ENCODE measurements at places on chromosomes 7 and 10. TPM values are rescaled to one million over a fixed set of nuclear protein-coding genes. Genes with fewer than 3 reads are reported as not detected.

Gene SORBS1
- 5.0 TPM for total RNA-seq

Gene OR6V1
- not detected for total RNA-seq

GRCh38 chr7:44847920-44848634 is at the start of gene H2AZ2:
H2AZ2 (minus strand) TSS chr7:44848087; CDS start chr7:44847971, 116 bp downstream.
- peaks cover 27% of the 10 kb centered on the region for H3K4me1 ChIP-seq
- peak within 1 kb of the TSS; percentile 69 for H3K4me3 ChIP-seq
- H3K27ac ChIP-seq = peak within 1 kb of the TSS; percentile 72
- peaks cover 5% of the 10 kb centered on the region for H3K36me3 ChIP-seq
- peak; percentile 100 for DNase-seq

- DNase-seq = no peak
- no peaks in the 10 kb centered on the region for H3K36me3 ChIP-seq
- no peaks in the 10 kb centered on the region for H3K4me1 ChIP-seq
- no peak overlapping the region for H3K27ac ChIP-seq
These were observed 117.0 kb upstream of the HABP2 start for GRCh38 chr10:113435881-113436280.

GRCh38 chr7:28705350-28705749 is 252.8 kb downstream of the TRIL start:
- no peak overlapping the region for H3K4me3 ChIP-seq
- H3K4me1 ChIP-seq = peaks cover 5% of the 10 kb centered on the region
- no peak overlapping the region for H3K27ac ChIP-seq
- no peaks in the 10 kb centered on the region for H3K27me3 ChIP-seq
- no peaks in the 10 kb centered on the region for H3K36me3 ChIP-seq

DNA sequence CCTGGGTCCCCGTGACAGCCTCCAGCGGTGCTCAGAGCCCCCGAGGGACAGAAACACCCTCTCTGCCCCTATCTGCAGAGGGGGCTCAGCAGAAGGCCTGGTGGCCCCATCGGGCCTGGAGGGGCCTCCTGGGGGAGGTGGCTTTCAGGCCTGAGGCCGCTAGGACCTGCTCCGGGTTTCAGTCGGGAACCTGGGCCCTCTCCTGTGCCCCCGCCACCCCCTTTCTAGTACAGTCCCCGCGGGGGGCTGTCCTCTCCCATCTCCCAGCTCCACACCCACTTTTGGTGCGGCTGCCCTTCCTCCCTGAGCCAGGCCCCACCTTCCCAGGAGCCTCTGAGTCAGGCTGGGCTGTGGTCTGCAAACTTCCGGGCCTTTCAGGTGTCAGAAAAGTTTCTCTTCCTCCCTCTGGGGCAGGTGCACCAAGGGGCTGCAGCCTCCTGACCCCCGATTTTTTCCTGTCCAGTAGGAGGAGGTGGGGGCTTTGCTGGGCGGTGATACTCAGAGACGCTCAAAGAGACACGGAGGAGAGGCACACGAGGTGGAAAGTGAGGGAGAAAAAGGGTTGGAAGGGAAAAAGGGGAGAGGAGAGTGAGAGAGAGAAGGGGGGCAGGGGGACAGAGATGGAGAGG is 692 bp downstream of the CARD11 start:
- peak overlapping the region; percentile 91 for H3K4me3 ChIP-seq
- DNase-seq = peak; percentile 71
- no peaks in the 10 kb centered on the region for H3K36me3 ChIP-seq
- H3K27ac ChIP-seq = peak overlapping the region; percentile 56
- H3K4me1 ChIP-seq = peaks cover 15% of the 10 kb centered on the region
- no peaks in the 10 kb centered on the region for H3K27me3 ChIP-seq

GRCh38 chr7:99142727-99143520 is 984 bp downstream of the SMURF1 start:
- peak overlapping the region; percentile 79 for H3K27ac ChIP-seq
- no peaks in the 10 kb centered on the region for H3K27me3 ChIP-seq
- H3K36me3 ChIP-seq = peaks cover 12% of the 10 kb centered on the region
- H3K4me3 ChIP-seq = peak overlapping the region; percentile 78
- peaks cover 44% of the 10 kb centered on the region for H3K4me1 ChIP-seq

DNA sequence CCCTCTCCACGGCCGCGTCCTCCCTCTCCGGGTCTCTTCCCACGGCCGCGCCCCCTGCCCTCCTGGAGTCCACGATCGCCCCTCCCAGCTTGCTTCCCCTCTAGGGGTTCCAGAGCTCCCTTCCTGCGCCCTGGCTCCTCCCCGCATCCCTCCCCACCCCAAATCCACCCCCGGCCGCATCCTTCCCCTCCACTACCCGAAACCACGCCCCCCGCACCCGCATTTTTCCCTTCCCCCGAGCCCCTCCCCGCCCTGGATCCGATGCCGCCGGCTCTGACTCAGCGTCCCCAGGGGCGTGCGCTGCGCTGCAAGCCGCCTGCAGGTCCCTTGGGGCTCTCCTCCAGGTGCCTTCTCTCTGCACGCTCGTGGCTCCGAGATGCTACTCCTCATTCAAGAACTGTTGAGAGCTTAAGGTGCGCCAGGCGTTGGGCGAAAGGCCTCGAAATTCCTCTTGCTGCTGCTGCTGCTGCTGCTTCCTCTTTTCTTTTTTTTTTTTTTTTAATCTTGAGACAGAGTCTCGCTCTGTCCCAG is 372 bp upstream of the TMEM130 start:
- no peak overlapping the region for H3K4me3 ChIP-seq
- no peaks in the 10 kb centered on the region for H3K27me3 ChIP-seq
- H3K4me1 ChIP-seq = peaks cover 10% of the 10 kb centered on the region
- H3K27ac ChIP-seq = no peak overlapping the region
- peak; percentile 64 for DNase-seq
- H3K36me3 ChIP-seq = no peaks in the 10 kb centered on the region

DNA sequence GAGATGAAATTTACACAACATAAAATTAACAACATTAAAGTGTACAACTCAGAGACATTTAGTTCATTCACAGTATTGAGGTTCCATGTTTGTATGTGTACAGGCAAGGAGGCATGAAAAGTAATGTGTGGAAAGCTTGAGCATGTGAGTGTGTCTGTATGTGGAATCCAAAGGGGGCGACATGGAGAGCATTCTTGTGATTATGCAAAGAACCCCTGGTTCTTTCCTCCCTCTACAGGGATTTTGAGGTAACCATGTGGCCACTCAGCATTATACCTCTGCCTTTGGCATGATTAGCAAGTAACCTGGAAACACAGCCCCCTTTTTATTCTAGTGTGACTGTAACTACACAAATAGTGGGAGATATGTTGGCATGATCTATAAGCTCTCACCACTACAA is 21.0 kb downstream of the OR2F1 start:
- peaks cover 37% of the 10 kb centered on the region for H3K4me1 ChIP-seq
- no peaks in the 10 kb centered on the region for H3K36me3 ChIP-seq
- H3K27me3 ChIP-seq = no peaks in the 10 kb centered on the region
- no peak overlapping the region for H3K4me3 ChIP-seq
- no peak overlapping the region for H3K27ac ChIP-seq

DNA sequence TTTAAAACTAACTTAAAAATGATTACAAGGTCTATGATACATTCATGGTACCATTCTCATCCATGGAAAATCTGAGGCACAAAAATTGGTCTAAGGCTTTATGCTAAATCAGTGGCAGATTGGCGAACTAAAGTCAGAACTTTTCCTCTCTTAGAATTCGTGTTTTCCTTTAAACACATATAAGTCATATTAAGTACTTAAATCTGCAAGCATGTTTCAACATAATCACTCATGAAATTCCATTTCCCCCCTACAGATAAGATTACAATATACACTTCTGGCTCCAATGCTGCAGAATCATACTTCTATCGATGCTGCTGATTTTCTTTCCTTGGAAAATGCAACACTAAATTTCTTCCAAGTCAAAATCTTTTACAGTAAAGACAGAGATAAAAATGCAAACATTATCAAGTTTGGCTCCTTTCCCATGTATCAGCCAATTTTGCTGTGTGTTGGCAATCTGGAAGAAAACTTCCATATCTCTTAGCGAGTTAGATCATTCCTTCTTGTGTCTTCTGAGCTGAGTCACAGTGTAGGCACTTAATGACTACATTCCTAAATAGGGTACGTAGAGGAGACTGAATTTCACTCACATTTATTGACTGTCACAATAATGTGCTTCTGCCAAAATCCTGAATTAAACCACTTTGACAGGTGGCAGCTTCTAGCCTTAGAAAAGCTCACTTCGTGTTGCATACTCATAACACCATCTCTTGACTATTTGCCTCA is 76.4 kb upstream of the LRRC17 start:
- H3K36me3 ChIP-seq = no peaks in the 10 kb centered on the region
- peaks cover 19% of the 10 kb centered on the region for H3K4me1 ChIP-seq
- peak; percentile 7 for DNase-seq
